ENCODE measurements at places on chromosomes 1 and 21.

DNA sequence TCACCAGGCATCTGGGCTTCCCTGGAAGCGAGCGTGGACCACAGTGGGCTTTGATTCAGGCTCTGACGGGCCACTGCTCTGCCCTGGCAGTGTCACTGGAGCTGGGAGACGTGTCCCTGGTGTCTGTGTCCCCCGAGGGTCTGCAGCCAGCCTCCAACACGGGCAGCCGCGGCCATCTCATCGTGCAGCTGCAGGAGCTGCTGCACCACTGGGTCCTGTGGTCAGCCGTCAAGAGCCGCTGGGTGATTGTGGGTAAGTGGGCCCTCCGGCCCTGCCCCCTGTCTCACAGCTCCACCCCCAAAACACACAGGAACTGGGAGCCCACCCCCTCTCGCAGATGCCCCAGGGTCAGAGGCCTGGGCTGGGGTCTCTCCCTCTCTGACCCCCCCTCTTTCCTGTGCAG, 40.7 kb downstream of the DISP3 start:
- DNase-seq: no peak

DNA sequence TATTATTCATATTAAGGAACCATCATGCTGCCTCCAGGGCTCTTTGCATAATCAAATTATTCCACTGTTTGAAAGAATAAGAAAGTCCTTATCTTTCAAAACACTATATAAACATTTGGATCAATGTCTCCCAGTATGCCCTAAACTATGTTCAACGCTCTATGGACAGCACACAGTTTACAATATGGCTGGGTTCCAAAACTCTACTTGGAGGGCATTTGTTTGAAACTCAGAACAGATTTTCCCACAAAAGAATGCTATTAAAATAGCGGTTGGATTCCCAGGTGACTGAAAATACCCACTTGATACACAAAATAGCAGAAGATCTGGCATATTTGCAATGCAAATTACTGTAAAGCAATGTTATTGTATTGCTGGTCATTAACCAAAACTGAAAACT, 3.2 kb downstream of the HAO2 start:
- no peak for DNase-seq

- no peak for DNase-seq
These were observed 78.2 kb upstream of the FGGY start for GRCh38 chr1:59218521-59219236.

DNA sequence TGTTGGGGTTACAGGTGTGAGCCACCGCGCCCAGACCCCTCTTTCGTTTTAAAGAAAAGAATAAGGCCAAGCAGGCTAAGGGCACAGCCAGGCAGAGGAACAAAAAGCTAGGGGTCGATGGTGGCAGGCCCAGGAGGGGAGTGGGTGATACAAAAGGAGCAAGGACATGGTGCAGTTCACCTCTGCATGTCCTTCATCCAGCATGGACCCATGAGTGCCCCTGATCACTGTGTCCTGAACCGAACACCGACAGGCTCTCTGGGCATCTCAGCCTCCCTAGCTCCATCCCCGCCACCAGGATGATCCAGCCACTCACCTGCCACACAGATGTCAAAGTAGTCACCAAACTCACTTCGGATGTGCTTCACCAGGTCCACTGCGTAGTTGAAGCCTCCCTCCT, 5.9 kb downstream of the MTHFR start:
- DNase-seq: no peak

DNA sequence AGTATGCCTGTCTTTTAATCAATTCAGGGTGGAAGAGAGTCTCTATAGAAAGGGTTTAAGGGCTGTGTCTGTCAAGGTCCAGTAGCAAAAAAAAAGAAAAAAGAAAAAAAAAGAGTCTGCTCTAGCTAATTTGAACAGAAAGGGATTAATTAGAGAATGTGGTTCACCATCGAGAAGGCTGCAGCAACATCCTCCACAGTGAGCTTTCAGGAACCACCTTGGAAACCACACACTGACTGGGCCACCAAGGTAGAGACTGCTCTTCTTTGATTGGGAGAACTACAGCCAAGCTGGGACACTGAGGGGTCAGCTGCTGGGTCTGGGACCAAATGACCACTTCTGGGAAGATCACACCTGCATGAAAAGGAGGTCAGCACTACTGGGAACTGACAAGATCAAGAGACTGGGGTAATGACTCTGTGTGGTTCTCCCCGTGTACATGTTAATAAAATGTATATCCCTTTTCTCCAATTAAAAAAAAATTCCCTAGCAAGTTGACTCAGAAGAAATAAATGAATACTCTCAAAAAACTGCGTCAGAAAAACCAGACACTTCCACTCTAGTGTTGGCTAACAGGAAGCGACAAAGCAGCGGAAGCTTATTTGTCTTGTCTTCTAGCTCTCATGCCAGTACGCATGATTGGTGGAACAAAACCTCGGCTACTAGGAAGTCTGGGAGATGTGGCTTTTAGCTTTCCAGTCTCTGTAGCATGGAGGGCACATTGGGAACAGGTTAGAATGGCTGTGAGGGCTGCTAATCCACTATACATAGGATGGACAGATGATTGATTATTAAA, 60.0 kb upstream of the IVNS1ABP start:
- no peak for DNase-seq

DNA sequence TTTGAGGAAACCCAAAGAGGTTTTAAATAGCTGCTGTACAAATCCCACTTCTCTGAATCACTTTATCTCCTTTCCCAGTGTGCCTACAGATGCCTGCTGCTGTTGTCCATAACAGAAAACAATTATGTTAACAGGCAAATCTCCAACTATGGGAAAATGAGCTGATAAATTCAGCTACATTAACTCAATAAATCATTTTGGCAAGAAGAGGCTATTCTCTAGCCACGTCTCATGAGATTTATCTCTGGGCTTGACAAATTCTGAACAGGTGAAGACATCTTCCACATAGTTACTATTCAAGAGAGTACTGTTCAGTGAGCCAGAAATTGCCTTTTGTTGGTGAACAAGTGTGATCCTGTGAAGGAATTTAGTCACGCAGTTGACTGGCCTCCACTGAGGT, 327.1 kb upstream of the FMN2 start:
- no peak for DNase-seq

GRCh38 chr1:156055281-156056048, 883 bp downstream of the LAMTOR2 start:
- DNase-seq: no peak

GRCh38 chr1:58568271-58568860, 8.7 kb downstream of the TACSTD2 start:
- no peak for DNase-seq

DNA sequence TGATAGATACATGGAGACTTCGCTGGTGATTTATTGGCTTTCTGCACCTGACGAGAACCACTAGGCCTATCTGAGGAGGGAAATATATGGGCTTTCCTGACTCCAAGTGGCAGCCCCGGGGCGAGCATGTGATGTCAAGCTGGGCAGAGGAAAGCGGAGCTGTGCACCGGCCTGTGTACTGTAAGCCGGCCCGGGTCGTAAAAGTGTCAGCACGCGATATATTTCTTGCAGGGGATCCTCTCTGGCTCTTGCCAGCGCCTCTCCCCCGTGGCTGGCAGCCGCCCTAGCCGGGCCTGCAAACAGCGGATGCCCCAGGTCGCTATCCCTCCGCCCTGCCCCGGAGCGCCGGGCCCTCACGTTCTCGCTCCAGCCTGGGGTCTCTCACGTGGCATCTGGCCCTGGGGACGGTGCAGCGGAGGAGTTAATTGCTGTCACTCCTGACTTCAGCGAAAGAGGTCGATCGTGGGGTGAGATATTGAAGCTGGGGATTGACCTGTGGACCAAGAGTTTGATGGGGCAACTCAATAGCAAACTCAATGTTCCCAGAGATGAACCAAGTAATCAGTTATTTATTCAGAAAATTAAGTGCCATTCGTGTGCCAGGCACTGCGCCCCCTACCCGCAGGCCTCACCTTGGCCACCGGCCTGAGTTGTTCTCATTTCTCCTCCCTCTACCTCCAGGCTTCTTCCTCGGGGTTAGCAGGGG, 41.0 kb upstream of the HAO2 start:
- no peak for DNase-seq

DNA sequence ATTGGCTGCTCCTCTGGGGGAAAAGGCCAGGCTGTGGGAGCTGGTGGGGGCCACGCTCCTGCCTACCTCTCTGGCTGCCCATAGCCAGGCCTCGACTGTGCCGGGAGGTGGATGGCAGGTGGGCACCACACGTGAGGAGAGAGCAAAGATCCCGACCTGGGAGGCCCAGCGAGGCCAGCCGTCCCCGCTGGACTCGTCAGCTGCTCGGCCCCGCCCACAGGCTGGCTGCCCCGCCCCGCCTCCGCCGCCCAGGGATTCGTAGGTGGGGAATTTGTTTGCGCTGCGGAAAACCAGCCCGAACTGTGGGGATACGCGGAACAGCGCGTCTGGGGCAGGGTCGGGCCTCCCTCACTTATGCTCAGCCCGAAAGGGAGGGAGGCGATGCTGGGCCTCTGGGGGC, 31.7 kb downstream of the TP73 start:
- DNase-seq: no peak

GRCh38 chr1:118021668-118022067, 92.1 kb downstream of the WDR3 start:
- no peak for DNase-seq

DNA sequence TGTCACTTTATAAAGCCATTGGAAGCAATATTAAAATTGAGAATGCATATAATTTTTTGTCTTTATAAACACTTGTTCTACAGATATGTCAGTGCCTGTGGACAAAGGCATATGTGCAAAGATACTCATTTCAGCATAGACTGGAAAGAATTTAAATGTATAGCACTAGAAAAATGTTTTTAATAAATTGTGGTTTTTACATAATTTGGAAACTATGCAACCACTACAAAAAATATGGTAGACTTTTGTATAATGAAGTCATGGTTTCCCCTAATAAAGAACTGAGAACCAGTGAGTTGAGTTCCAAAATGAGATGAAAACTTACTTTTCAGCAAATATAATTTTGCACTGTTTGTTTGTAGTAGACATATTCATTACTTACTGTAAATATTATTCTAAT, 48.5 kb downstream of the BRINP3 start:
- no peak for DNase-seq

GRCh38 chr1:241979926-241980325, 19.0 kb downstream of the MAP1LC3C start:
- no peak for DNase-seq

- no peak for DNase-seq
These were observed 63.6 kb upstream of the DENND1B start for GRCh38 chr1:197838836-197839235.

DNA sequence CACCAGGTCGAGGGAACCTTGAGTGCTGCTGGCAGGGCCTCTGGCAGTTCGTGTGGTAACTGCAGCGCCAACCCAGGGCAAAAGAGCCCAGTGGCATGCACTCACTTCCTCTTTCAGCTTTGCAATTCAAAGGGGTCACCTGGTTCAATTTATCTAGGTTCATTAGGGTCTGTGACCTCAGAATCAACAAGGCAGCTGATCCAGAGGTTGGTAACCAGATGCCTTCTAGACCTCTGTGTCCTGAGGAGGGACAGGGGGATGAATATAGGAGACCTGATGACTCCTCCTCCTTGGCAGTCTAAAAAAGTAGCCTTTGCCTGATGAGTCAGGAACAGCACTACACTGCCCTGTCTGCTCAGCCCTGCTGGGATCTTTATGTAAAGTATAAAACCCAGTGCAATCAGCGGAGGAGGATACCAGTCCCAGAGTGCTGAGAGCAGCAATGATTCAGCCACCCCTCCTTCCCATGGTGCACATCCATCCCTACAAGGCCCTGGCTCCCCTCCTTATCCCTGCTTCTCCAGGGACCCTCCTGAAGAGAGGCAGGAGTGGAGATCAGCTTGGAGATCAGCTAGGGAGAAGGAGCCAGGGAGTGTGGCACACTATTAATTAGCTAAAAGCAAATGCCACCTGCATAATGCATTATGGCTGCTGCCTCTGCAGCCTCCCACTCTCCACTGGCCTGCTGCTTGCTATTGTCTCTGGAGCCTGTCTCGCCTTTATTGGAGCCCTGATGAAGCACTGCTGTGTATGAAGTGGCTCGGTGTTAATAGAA, 11.2 kb upstream of the FMOD start:
- DNase-seq: no peak

GRCh38 chr1:186899577-186899976, 70.8 kb downstream of the PLA2G4A start:
- DNase-seq: no peak

- no peak for DNase-seq
These were observed 45.4 kb upstream of the FOXO6 start for GRCh38 chr1:41315871-41316270.

DNA sequence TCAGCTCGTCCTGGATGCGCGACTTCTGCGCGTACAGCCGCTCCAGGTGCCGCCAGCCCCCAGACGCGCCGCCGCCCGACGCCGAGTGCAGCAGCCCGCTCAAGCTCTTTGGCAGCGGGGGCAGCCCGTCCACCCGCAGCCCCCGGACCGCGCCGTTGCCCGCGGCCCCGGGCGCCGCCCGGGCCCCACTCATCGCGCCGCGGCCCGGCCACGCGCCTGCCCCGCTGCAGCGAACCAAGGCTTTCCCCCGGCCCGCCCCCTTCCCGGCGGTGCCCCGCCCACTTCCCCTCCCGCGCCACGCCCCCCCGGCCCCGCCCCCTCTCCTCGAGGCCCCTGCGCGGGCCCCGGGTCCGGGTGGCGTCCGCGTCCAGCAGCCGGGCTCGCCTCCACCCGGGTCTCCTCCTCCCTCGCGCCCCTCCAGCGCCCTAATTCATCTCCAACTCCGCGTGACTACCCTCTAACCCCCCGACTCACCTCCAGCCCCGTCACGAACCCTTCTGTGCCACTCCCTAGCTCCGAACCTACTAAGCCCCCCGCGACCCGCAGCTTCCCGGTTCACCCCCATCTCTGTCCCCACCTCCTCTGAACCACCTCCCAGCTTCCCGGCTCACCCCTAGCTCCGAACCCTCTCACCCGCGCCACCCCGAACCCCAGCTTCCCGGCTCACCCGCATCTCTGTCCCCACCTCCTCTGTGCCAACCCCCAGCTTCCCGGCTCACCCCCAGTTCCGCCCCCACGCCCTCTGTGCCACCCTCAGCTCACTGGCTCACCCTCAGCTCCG, at the start of gene FAM89A:
Gene FAM89A (minus strand): TSS at position 236 of the 781 bp plus-strand sequence. CDS start 43 bp downstream, at position 193.
- DNase-seq: peak; percentile 65

DNA sequence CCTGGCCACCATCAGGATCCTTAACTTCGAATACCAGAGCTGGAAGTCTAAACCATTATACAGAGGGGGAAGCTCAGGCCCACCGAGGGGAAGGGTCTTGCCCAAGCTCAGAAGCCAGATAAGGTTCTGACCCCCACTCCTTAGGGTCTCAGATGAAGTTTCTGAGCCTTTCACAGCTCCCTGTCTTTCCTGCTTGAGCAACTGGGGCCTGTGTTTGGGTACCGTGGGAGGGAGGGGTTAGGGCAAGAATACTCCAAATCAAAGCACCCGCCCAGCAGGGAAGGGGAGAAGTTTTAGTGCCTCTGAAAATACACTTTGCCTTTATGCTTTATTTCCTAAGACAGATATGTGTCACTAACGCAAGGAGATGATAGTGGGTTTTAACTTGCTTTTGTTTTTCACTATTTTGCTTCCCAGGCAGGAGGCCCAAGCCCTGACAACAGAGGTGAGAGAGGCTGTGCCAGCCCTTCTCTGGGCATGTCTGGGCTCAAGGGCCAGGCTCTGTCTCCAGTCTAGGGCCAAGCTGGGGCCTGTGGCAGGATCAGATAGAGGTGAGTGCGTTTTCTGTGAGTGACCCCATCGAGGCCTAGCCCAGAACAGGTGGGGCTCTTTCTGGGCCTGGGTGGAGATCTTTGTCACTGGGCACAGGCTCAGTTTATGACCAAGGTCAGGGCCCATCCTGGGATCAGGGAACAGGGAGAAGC, 20.5 kb upstream of the TENT5B start:
- DNase-seq: no peak

- no peak for DNase-seq
These were observed 34.2 kb downstream of the HIVEP3 start for GRCh38 chr1:41884256-41885230.

- DNase-seq: no peak
These were observed 90.8 kb downstream of the PLXNA2 start for GRCh38 chr1:208153386-208153785.
